ENCODE measurements at places on chromosomes 12 and 14.

DNA sequence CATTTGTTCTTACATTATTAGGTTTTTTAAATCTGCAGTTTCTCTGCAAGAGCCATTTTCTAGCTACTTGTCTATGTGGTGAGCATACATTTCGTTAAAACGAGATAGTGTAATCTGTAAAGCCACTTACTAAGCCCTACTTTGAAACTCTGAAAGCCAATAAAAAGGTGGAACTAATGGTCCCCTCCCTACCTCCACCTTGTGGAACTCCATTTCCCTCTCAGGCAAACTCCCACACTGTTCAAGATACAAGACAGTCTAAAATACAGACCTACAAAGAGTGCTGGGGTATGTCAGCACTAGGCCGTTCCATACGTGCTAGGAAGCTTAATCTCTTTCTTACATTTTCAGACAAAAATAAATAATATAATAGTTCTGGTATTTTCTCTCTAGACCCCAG, 74.1 kb downstream of the DUSP6 start:
- DNase-seq, result no peak

DNA sequence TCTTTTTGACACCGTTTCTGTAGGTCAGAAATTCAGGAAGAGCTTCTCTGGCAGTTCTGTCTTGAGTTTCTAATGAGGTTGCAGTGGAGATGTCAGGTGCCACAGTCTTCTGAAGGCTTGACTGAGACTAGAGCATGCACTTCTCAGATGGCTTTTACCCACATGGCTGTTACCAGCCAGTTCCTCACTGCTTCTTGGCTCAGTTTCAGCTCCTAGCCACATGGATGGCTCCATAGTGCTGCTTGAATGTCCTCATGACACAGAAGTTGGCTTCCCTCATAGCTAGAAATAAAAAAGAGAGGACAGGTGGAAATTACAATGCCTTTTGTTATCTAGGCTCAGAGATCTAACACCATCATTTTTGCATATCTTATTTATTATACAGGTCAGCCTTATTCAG, 38.1 kb upstream of the SLC2A13 start:
- no peak for DNase-seq

DNA sequence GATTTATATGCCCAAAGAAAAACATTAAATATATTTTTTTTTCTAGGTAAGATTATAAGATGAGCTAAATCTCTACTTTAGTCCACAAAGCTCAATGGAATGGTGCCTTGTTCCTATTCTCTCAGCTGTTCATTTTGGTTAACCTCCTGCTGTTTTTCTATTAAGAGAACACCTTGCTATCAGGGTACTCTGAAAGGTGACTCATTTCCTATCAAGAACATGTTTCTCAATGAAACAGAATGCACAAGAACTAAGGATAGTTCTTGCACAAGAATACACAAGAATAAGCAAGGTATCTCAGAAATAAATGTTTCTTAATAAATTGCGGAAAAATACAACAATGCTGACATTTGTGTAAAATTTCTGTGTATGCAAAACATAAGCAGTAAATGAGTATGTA, 14.1 kb downstream of the ABCD2 start:
- DNase-seq, result no peak

GRCh38 chr14:60861545-60862140, 119.2 kb downstream of the TRMT5 start:
- no peak for DNase-seq

- DNase-seq, result no peak
Measured at GRCh38 chr14:23403139-23403438, 5.0 kb downstream of the MYH6 start.

DNA sequence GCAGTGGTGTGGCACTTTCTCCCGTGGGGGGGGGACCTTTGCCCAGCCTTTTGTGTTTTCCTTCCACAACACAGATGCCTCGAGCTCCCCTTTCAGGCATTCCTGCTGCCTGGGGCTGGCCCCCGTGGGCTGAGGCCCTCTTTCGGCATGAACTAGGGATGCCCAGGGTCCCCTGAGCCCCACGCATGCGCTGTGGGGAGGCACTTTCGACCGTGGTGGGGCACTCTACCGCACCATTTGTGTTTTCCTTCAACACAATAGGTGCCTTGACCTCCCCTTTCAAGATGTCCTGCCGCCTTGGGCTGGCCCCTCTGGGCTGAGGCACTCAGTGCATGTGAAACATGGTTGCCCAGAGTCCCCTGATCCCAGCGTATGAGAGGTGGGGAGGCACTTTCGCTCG, 363.7 kb downstream of the ALG10 start:
- no peak for DNase-seq

- DNase-seq, result no peak
Measured at GRCh38 chr12:49692851-49693250, 14.4 kb downstream of the FMNL3 start.

GRCh38 chr14:97387252-97387874, 590.2 kb downstream of the VRK1 start:
- no peak for DNase-seq

DNA sequence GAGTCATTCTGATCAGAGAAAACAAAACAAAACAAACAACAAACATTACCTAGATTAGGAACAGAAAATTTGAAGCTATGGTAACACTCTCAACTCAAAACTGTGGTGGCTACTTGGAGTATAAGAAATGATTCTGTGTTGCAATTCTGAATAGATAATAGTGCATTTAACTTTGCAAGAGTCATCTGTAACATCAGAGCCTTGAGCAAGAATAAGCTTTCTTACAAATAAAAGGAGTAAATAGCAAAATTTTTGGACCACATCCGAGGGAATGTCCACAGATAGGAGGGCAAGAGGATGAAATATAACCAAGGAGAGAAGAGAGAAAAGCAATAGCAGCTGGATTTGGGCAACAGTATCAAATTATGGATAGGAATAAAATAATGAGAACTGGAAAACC, 1090.6 kb downstream of the SLC6A15 start:
- no peak for DNase-seq

DNA sequence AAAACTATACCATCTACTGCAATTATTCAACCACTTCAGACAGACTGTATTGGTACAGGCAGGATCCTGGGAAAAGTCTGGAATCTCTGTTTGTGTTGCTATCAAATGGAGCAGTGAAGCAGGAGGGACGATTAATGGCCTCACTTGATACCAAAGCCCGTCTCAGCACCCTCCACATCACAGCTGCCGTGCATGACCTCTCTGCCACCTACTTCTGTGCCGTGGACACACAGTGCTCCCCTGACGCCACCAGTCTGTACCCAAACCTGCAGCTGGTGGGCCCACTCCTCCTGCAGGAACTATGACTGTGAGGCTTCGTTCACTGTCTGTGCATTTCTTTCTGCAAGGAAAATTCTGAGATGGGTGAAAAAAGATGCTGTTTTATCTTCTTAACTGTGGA, 284.7 kb downstream of the DAD1 start:
- DNase-seq, result no peak

DNA sequence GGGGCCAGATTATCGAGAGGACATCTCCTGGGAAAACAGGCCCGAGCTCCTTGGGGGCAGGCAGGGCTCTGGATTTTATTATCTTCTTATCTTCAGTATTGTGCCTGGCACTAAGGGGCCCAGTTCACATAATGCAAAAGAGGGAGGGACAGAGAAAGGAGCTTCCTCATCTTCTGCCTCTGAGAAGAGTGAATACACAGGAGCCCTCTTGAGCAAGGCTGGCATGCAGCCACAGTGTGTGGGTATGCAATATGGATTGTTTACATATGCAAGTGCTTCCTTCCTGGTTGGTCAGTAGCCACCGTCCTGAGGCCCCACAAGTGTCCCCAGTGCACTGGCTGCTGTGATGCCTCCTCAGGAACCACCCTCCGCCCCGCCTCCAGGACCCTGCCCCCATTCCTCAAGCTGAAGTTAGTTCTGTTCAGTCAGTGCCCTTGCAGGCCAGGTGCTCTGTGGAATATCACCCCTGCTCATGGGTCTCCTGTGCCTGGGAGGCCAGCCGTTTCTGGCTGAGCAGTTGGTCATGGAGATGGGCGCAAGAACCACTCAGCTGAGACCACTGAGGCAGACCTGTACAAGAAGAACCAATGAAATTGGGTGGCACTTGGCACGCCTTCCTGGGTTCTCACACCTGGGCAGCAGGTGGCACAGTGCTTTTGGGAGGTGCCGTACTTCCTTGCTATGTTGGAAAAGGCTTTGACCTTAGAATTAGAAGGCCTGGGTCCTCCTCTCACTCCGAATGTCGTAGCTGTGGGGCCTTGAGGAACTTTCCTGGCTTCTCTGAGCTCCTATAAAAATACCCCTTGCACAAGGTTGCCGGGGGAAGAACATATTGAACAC, 35.1 kb upstream of the ACTN1 start:
- DNase-seq, result no peak

DNA sequence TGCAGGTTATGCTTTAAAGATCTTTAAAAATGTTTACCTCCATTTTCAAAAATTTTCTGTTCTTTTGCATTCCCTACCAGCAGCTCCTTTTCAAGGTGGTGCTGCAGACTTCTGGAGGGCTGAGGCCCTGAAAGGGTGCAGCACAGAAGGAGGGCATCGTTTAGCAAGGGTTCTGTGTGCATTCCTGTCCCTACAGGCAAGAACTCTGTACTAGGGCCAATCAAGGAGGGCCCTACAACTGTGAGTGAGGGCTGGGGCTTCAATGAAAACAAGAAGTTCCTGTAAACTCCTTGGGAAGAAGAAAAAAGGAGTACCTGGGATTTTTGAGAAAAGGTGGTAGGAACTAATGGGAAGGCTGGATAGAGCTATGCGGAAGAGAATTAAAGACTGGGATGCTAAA, 50.7 kb upstream of the CSRP2 start:
- no peak for DNase-seq

DNA sequence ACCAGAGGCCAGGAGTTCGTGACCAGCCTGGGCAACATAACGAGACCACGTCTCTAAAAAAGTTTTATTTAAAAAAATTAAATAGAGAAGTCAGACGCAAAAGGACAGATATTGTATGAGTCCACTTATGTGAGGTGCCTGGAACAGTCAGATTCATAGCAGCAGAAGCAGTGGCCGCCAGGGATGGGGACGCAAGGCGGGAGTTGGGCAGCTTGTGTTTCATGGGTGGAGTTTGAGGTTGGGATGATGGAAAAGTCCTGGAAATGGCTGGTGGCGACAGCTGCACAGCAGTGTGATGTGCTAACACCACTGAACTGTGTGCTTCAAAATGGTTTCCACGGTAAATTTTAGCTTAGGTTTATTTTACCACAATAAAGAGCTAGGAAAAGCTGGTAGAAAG, 57.6 kb upstream of the DDX11 start:
- no peak for DNase-seq

- no peak for DNase-seq
Measured at GRCh38 chr14:92755495-92755894, 7.1 kb upstream of the LGMN start.

DNA sequence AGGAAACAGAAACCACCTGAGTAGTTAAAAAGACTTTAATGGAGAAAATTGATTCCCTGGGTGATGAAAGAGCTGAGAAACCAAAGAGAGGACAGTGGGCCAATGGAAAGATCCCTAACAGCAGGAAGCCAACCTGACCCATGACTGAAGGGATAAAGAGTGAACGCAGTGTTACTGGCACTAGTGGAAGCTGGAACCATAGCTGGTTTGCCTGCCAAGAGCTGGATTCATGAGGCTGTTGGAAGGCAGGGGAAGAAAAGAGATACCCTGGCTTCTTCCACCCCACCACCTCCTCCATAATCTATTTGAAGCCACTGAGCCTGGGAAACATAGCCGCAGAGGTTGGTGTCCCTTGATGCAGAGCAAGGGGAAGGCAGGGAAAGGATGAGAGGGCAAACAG, 125.5 kb upstream of the PRKD1 start:
- no peak for DNase-seq

DNA sequence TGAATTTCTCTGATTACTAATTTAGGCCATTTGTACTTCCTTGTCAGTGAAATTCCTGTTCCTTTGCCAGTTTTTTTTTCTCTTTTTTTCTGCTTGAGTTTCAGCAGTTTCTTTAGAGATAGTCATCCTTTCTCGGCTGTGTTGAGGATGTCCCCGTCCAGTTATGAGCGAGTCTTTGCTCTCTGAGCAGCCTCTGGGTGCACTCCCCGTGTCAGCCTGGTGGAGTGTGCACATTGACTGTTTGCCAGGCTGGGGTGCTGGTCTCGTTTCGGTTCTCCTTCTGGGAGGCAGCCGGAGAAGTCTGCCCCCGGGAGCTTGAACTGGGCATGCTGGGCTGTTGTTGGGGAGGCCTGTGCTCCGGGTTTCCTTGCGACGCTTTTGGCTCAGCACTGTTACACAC, 3.0 kb downstream of the PACS2 start:
- no peak for DNase-seq

DNA sequence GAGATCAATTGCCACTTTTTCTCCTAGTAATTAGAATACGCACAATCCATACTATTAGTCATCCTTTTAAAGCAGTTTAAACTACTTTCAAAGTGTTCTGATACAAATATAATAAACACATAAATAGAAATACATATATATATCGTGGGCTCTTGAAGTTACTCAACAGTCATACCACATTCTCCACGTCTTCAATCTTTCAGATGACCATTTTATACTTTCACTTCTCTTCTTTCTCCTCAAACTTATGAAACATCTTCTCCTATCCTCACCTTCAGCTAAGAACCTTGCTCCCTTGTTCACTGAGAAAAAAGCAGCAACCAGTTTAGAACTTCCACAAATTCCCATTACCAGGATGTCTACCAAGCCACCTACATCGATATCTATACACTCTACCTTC, 19.2 kb downstream of the CEP290 start:
- no peak for DNase-seq

DNA sequence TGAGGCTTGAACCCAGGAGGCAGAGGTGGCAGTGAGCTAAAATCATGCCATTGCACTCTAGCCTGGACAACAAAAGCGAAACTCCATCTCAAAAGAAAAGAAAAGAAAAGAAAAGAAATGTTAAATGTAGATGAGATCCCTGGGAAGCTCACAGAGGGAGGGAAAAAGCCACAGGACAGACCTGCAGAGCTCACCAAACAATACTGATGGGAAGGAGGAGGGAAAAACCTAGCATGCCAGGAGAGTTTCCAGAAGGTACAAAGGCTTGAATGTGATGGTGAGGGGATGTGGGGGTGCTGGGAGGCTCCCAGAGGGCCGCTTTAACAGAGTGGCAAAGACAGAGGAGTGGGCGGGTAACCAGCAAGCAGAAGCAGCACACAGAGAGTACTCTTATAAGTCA, 72.3 kb downstream of the PTPN21 start:
- no peak for DNase-seq

- DNase-seq, result no peak
Measured at GRCh38 chr12:104414581-104415341, 42.0 kb upstream of the CHST11 start.

GRCh38 chr14:106276326-106277267, 750.2 kb downstream of the TMEM121 start:
- no peak for DNase-seq

DNA sequence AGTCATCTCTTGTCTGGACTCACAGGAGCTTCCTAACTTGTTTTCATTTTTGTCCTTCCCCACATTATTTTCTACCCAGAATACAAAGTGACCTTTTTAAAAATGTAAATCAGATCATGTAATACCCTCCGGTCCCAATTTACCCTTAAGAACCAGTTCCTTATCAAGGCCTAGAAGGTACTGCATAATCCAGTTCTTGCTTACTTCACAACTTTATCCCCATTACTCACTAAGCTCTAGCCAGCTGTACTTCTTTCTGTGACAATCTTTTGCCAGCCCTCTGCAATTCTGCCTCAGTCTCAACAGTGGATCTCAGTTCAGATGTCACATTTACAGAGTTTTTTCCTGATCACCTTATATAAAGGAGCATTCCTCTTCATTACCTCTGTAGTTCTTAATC, 11.6 kb downstream of the RAP1B start:
- no peak for DNase-seq

- no peak for DNase-seq
Measured at GRCh38 chr12:15589328-15590032, 199.7 kb downstream of the EPS8 start.
